Progenitor cell of endocrine pancreas (in vitro differentiated cells): ENCODE measurements at places on chromosomes 4 and X. TPM values are rescaled to one million over a fixed set of nuclear protein-coding genes. Genes with fewer than 3 reads are reported as not detected.

The PITX2 gene
- total RNA-seq: 5.3 and 7.4 TPM in 2 replicates

The NWD2 gene
- total RNA-seq: 0.04 and 0.05 TPM in 2 replicates

The CXCL11 gene
- not detected in 2 replicates for total RNA-seq

The UGT2B10 gene
- total RNA-seq: not detected in 2 replicates

The P2RY4 gene
- 0.38 TPM in 1 of 2 replicates, not detected in the other for total RNA-seq

The ADGRL3 gene
- total RNA-seq: 5.6 and 7.0 TPM in 2 replicates

The F8A3 gene
- total RNA-seq: 4.6 and 5.2 TPM in 2 replicates

The PRRG3 gene
- total RNA-seq: 5.6 and 5.9 TPM in 2 replicates

The TIGD4 gene
- total RNA-seq: 2.5 and 3.3 TPM in 2 replicates

The SPACA5 gene
- total RNA-seq: not detected in 2 replicates

The PABPC5 gene
- 2.6 and 3.0 TPM in 2 replicates for total RNA-seq

The MAGEB17 gene
- total RNA-seq: 0.19 and 0.27 TPM in 2 replicates

The CRMP1 gene
- total RNA-seq: 17.6 and 18.2 TPM in 2 replicates

The APBB2 gene
- 61.4 and 61.7 TPM in 2 replicates for total RNA-seq

The FAM47C gene
- not detected in 2 replicates for total RNA-seq

The CT45A5 gene
- not detected in 2 replicates for total RNA-seq

The MSL3 gene
- 32.1 and 33.3 TPM in 2 replicates for total RNA-seq

The SOD3 gene
- total RNA-seq: 5.0 and 6.2 TPM in 2 replicates

The SLITRK4 gene
- total RNA-seq: 14.5 and 15.7 TPM in 2 replicates

- DNase-seq: peak; percentile 15
Measured at GRCh38 chr4:61201961-61202637, 2.0 kb downstream of the ADGRL3 start.

GRCh38 chr4:5843573-5844530 lies 49.0 kb downstream of the CRMP1 start:
- DNase-seq: no peak

- no peak for DNase-seq
Measured at GRCh38 chr4:66602622-66603021, 932.3 kb upstream of the EPHA5 start.

GRCh38 chr4:38979081-38979480 lies 53.1 kb downstream of the TMEM156 start:
- DNase-seq: no peak

GRCh38 chr4:122293374-122294365 lies 85.1 kb upstream of the ADAD1 start:
- DNase-seq: no peak

DNA sequence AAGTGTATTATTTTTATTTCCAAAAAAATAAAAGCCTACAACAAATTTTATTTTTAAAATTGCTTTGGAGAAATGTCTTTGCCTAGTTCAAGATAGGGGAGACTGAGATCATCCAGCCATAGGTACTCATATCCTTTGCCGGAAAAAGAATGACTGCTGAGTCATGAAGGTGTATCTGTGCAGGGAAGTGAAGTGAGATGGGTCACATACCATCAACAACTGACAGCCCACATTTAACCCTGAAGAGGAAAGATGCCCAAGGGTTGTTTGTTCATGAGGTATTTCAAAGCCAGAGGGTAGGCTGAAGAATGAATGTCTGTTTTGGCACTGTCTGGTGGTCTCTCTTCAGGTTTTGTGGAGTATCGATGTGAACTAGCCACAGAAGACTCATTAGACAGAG lies 106.7 kb upstream of the TTC29 start:
- DNase-seq: no peak

DNA sequence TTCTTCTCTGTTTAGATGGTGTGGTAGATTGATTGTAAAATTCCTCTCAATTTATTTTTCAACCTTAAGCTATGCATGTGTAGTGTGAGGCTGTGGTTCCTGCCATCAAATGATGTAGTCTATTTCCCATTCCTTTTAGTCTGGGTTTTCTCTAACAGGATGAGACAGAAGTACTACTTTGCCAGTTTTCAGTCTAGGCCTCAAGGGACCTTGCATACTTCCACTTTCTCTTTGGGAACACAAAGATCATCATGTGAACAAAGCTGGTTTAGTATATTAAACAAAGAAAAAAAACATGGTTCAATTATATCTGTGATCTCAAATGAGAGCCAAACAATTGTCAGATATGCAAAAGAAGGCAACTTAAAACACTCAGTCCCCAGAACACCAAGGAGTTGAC lies 1284.0 kb downstream of the RAPGEF2 start:
- no peak for DNase-seq

DNA sequence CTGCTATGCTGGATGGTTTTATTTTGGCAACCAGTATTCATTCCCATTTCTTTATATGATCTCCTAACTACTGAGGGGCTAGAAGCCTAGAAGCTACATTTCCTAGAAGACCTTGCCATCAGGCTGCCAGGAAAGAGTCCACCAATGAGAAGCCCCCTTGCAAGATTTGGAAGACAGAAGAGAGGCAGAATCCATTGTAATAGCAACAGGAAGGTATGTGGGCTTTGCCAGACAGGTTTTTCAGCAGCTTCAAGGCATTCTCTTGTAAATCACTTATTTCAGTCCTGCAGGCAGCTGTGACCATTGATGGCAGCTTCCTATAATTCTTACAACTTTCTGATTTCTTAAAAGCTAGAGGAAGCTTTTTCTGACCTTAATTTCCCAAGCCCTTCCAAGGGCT lies 148.3 kb upstream of the NHS start:
- no peak for DNase-seq

DNA sequence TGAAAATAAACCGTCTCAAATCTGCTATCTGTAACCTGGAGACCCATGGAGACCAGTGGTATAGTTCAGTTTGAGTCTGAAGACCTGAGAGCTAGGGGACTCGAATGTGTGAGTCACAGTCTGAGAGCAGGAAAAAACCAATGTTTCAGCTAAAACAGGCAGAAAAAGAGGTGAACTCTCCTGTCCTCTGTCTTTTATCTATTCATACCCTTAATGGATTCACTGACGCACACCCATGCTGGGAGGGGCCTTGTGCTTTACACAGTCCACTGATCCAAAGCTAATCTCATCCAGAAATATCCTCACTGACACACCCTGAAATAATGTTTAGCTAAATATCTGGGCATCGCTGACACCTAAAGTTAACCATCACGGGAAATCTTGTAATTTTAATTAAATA lies 297.9 kb downstream of the GPM6A start:
- no peak for DNase-seq

GRCh38 chr4:123415977-123416376 lies 19.4 kb downstream of the SPRY1 start:
- DNase-seq: no peak

GRCh38 chr4:150366487-150366999 lies 215.4 kb upstream of the MAB21L2 start:
- no peak for DNase-seq

- DNase-seq: no peak
Measured at GRCh38 chr4:16329125-16329796, 103.0 kb upstream of the TAPT1 start.

DNA sequence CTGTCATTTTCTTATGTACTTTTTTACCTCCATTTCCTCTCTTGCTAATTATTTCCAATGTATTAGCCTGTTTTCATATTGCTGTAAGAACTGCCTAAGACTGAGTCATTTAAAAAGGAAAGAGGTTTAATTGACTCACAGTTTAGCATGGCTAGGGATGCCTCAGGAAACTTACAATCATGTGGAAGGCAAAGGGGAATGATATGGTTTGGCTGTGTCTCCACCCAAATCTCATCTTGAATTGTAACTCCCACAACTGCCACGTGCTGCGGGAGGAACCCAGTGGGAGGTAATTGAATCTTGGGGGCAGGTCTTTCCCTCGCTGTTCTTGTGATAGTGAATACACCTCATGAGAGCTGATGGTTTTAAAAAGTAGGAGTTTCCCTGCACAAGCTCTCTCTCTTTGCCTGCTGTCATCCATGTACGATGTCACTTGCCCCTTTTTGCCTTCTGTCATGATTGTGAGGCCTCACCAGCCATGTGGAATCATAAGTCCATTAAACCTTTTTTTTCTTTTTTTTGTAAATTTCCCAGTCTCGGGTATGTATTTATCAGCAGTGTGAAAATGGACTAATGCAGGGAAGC lies 870.0 kb upstream of the INTU start:
- no peak for DNase-seq

GRCh38 chr4:75089206-75089605 lies 156.3 kb downstream of the PARM1 start:
- no peak for DNase-seq

GRCh38 chr4:10457255-10457801 lies at the start of gene ZNF518B:
Gene ZNF518B (minus strand): TSS chr4:10457426. CDS start chr4:10446328, 11,098 bp downstream.
- peak; percentile 63 for DNase-seq

DNA sequence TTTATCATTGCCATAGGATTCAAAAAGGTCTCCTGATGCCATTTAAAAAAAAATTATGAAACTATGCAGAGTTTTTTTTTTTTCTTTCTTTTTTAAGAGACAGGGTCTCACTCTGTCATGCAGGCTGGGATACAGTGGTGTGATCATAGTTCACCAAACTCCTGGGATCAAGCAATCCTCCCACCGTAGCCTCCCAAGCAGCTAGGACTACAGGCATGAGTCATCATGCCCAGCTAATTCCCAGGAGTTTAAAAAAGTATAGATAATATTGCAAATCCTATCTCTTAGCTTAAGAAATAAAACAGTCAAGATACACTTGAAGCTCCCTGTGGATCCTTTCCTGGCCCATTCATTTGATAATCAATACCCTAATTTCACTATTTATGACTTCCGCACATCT lies 58.6 kb upstream of the PRSS48 start:
- DNase-seq: no peak

GRCh38 chr4:158322109-158322508 lies 111.8 kb downstream of the TMEM144 start:
- DNase-seq: no peak

DNA sequence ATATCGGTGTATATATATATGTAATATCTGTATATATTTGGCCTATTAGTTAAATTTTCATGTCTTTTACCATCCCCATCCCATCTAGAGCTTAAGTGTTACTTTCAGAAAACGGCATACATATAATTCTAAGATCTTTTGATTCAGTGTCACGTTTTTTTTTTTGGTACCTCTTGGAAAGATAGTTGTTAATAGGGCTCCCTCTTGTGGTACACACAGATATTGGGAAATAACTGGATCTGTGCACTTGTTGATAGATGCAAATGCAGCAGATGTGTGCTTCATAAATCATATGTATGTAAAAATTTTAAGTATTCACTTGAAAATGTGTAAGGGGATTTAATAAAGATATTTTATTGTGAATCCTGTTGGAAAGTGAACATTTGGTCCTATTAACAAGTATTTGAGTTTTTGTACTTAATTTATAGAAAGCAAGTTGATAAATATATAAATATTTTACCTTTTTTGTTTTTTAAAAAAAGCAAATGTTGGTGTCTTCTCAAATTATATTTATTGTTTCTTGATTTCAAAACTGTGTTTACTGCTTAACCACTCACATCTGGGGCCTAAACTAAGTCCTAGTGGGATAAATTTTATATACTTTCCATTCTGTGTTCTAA lies 74.7 kb downstream of the PAQR3 start:
- no peak for DNase-seq

- no peak for DNase-seq
Measured at GRCh38 chr4:122876456-122876855, 45.9 kb downstream of the NUDT6 start.

DNA sequence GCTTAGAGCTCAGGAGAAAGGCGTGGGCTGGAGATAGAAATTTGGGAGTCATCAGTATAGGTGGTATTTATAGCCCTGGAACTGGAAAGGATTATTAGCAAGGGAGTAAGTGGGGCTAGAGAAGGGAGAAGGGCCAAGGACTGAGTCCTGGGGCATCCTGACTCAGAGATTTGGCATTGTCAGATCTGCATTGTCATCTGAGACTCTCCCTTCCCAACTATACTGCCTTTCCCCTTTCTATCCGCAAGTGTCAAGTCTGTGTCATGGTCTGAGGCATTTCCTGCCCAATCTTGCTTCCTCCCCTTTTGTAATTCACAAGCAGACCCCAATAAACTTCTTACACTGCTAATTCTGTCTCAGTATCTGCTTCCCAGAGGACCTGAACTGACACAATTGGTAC lies 24.4 kb upstream of the SLC25A43 start:
- no peak for DNase-seq

- no peak for DNase-seq
Measured at GRCh38 chr4:101064541-101065180, 282.7 kb downstream of the PPP3CA start.

GRCh38 chrX:140104760-140105159 lies 139.4 kb upstream of the CXorf66 start:
- DNase-seq: no peak

DNA sequence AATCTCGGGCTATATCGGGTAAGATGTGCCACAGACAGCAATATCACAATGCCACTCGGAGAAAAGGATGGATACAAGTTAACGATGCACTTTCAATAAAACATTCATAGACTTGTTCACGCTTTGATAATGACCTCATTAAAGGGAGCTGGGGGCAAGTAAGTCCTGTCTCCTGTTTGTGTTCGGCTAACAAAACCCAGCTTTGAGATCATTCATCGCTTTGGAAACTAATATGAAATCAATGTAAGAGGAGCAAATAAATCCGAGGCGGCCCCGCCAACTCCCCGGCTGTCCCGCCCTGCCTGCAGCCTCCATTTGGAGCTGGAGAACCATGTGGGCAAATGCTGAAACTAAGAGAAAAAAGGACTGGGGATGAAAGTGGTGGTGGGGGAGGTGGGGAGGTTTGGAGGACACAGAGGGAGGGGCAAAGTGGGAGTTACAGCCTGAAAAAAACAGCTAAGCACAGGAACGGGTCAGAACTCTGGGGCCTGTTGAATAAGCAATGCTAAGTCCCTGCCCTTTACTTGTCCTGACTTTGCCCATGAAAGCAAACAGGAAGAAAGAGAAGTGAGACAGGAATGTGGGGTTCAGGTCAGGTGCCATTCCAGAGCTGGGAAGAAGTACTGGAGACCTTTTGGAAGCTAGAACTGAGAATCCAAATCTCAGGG lies 3.5 kb upstream of the GSX2 start:
- DNase-seq: no peak

DNA sequence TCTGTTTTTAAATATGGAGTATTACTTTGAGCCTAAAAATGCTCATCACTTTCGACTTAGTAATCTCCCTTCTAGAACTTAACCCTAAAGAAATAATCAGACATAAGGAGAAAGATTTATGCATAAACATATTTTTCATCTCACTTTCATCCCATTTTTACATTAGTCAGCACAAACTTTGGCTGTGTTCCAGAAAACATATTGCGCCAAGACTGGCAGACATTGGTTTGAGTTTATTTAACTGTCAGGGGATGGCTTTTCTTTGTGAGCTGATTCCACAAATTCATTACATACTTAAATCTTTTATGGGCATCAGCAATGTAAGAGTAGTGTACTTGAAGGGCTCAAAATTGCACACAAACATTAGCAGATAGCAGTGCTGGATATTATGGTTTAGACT lies 23.7 kb downstream of the MAOA start:
- no peak for DNase-seq

- no peak for DNase-seq
Measured at GRCh38 chr4:14294611-14295010, 667.1 kb upstream of the BOD1L1 start.

GRCh38 chr4:117845270-117845669 lies 189.0 kb upstream of the NDST3 start:
- no peak for DNase-seq

DNA sequence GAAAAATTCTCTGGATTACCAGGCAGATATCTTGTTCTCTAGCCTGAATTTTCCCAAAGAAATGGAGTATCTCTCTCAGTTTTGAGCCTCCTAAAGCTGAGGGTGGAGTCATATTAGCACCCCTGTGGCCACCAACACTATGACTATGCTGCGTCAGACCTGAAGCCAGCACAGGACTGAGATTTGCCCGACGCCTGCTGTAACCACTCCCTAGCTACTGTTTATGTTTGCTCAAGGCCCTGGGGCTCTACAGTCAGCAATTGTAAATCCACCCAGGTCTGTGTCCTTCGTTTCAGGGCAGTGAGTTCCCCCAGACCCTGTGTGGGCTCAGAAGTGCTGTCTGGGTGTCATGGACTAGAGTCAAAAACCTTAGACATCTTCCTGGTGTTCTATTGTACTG lies 61.4 kb downstream of the ZXDA start:
- DNase-seq: no peak
